ENCODE measurements at places on chromosomes 16 and 17.

DNA sequence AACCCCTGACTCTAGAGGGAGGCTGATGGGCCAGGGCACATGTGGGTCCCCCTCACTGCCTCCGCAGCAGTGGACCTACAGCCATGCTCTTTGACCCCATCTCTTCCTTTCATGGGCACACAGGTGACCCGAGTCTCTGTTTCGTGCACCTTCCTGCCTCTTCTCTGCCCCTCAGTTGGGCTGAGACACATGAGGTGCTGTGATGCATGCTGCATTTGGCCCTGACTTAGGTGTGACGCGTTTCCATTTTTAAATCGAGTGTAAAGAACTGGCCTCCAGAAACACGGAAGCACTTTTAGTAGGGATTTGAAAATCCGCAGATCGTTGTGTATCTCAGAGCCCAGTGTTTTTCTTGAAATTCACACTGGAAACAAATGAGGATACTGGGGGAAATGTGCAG lies 24.6 kb downstream of the C16orf90 start:
- DNase-seq, result no peak

- no peak for DNase-seq
These were observed 9.4 kb upstream of the MEOX1 start for GRCh38 chr17:43671031-43671692.

DNA sequence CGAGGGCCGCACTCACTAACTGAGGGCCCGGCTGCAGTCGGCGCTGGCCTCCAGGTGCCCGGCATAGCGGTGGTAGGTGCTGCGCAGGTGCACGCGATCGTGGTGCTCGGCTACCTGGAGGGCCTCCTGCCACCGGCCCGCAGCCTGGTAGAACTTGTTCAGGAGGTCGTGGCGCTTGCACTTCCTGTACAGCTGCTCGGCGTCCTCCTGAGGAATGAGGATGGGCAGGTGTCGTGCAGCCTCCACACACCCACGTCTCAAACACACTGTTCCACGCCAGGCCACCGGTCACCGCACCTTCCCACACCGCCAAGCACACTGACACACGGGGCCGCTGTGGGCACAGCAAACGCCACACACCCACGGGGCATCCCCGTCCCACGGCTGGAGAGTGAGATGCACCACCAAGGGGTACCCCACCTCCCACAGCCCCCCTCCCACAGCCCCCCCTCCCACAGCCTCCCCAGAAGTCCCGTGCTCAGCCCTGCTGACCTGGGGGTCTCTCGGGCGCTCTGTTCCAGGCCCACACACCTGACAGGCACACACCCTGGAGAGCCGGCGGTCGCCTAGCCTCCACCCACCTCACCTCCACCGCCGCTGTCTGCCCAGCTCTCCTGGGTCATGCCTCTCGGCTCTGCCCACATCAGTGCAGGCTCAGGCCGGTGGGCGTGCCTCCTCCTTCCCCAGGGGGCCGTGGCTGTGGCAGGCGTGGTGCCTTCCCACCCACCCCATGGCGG lies 7.4 kb upstream of the TMEM204 start:
- no peak for DNase-seq

- DNase-seq, result no peak
These were observed 22.8 kb downstream of the GRIN2C start for GRCh38 chr17:74836691-74837467.

DNA sequence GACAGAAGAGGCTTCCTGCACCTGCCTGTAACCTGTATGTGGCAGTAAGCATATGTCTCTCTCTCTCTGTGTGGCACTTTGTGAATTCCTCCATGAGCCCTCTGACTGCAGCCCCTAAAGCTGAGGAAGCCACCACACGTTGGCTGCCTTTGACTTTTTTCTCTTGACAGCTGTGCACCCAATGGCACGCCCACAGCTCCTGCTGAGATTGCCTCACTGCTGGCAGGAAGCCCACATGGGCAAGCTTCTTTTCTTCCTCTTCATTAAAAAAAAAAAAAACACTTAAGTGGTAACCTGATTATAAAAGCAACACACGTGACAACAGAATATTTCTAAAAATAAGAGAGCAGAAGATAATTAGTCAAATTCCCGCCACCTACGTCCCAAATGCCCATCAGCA lies 34.0 kb upstream of the PIRT start:
- DNase-seq, result no peak

DNA sequence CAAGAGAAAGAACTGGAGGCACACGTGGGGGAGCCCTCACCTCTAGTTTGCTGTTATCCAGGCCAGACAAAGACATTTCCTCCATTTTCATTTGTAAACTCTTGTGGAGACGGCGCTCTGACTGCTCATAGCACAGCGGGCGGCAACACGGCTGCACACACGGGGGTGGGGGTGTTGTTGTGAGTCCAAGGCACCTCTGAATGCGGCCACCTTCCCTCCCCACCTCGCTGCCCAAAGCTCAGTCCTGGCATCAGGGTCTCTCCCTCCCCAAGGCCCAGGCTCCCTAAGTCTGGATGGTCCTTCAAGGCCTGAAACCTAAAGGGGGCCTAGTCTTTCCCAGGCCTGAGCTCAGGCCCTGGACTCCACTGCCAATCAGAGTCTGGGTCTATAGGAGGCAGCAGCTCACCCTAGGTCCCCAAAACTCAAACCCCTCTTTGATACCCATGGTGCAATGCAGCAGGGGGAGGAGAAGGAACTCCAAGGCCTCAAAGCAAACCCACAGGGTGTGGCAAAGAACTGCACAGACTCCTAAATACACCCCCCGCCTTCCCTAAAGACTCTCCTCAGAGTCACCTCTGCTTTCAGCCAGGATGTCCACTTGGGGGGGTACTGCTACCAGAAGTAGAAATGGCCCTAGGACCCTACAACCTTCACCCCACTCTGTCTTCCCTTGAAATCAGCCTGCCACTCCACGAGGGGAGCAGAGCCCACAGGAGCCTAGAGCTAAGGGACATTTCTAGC lies 1.5 kb downstream of the ATXN7L3 start:
- DNase-seq, result no peak

DNA sequence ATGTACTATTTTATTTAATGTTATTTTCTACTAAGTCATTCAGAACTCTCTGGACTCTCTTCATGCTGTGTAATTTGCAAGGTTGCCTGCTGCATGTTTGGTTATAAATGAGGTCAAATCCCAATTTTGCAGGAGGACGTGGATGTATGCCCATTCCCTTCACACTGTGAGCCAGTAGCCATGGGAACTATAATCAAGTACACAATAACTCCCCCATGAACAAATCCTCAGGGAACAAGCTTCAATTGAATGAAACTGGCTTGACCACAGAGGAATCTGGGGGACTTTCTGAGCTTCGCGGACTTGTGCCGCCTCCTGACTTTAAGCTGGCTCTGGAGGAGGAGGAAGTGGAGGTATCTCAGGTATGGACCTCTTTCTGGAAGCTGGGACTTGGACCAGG lies 14.6 kb upstream of the KCTD13 start:
- no peak for DNase-seq

GRCh38 chr17:38761612-38762011 lies 9.1 kb downstream of the PSMB3 start:
- no peak for DNase-seq

- no peak for DNase-seq
These were observed 113.7 kb upstream of the DHX40 start for GRCh38 chr17:59451706-59452105.

- DNase-seq, result peak; percentile 34
These were observed at the start of gene CHRNB1 for GRCh38 chr17:7444682-7445618. Gene CHRNB1 (plus strand): TSS chr17:7445061. CDS start chr17:7445128, 67 bp downstream.

DNA sequence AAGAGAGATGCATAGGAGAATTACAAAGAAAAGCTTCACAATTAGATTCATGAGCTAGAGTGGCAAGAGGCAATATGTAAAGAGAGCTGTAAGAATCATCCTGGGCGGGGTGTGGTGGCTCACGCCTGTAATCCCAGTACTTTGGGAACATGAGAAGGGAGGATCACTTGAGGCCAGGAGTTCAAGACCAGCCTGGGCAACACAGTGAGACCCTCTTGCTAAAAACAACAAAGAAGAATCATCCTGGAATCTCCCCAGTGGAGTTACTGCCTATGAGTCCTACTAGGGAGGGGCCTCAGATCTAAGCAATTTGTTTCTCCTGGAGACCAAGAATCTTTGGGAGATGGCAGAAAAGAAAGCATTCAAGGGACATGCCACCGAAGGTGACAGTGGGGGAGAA lies 119.1 kb downstream of the HIC1 start:
- no peak for DNase-seq

GRCh38 chr17:9576521-9577372 lies at the start of gene CFAP52:
Gene CFAP52 (plus strand): TSS chr17:9576642. CDS start chr17:9576696, 54 bp downstream.
- DNase-seq, result peak; percentile 64

GRCh38 chr17:72890711-72891110 lies 201.8 kb downstream of the SLC39A11 start:
- no peak for DNase-seq

DNA sequence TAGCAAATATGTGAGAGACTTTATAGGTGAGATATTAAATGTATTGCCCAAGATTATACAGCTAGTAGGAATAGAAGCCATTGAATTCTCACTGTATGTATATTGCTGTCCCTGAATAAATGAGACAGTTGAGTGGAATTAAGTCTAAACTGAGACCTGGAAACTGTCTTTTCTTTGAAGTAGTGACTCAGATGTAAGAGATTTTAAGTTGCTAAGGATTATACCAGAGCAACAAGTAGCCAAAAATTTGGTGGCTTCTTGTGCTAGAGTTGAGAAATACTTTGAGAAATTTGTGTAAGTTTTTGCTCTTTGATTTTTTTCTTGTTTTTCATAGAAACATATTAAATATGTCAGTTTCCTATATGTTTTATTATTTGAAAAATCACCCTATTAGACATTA lies 58.7 kb downstream of the TANC2 start:
- no peak for DNase-seq

GRCh38 chr17:16398270-16399267 lies 16.8 kb upstream of the TRPV2 start:
- DNase-seq, result peak; percentile 89

- no peak for DNase-seq
These were observed 20.2 kb upstream of the MAPT start for GRCh38 chr17:45874151-45874550.

DNA sequence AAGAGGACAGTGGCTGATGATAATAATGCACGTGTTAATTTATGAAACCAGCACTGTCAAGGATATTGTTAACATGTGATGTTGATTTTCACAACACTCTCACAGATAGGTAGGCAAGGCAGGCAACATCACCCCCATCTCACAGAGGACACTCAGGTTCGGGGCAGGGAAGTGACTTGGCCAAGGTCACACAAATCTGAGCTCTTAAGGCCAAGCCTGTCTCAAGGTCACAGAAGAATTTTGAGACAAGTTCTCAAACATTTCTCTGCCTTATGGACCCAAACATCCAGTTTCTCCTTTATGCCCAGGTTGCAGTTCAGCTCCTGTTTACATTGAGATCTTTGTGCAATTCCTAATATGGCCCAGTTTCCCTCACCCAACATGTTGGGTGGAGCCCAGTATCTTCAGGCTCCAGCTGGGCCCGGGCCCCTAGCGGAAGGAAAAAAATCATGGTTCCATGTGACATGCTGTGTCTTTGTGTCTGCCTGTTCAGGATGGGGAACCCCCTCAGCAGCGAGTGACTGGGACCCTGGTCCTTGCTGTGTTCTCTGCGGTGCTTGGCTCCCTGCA lies 1.3 kb downstream of the SLC2A4 start:
- DNase-seq, result no peak

DNA sequence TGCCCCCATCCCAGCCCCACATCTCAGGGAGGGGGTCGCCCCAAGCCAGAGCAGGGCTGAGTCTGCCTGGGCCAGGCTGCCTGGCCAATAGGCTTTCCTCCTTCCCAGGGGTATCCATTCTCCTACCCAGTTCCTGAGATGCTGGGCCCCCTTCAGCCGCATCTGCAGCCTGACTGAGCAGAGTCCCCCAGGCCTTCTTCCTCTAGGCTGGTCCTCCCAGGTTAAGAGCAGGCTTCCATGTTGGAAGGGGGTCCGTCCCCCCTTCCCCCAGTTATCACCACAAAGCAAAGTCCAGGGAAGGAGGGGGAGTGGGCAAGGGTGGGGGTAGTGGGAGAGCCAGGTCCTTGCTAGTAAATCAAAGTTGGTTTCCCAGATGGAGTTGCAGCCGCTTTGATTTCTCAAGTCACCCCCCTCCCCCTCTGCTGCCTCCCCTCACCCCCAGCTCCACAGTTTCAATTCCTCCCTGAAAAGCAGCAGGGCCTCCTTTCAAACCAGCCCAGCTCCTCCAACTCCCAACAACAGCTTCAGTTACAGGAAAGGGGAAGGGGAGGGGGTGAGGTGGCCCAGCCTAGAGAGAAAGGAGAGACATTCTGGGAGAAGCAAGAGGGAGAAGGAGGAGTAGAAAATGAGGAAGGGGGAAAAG lies 9.5 kb upstream of the FZD2 start:
- DNase-seq, result no peak

DNA sequence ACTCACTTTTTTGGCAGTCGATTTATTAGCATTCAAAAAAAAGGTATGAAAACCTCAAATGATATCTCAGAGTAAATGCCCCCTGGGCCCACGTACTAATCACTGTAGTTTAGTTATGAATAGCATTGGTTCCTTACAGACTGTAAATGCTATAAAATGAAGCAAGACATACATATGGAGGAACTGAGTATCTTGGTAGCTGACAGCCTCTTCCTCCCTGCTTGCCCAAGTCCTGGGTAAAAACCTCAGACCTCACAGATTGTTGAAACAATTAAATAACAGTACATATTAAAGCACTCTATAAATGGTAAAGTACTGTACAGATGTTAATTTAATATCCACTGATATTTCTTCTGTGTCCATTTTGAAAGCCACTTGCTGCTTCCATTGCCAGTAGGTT lies 33.2 kb upstream of the ABCC11 start:
- no peak for DNase-seq

- no peak for DNase-seq
These were observed 74.0 kb upstream of the SIAH1 start for GRCh38 chr16:48459167-48459566.

DNA sequence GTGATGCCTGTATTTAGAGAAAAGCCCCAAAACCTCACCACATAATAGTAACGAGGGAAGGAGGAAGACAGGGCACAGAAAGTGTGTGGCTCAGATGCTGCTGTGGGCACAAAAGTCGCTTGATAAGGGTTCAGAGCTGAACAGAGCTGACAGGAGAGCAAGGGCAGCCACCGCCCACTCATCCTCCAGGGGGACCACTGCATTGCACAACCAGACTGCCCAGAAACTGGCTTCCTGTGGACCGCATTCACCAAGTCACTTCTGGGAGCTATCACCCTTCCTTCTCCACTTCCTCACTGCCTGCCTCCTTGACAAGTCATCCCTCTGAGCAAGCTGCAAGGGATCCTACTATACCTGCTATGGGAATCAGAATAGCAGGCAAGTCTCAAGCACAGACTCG lies 512.4 kb upstream of the CDH11 start:
- DNase-seq, result no peak

DNA sequence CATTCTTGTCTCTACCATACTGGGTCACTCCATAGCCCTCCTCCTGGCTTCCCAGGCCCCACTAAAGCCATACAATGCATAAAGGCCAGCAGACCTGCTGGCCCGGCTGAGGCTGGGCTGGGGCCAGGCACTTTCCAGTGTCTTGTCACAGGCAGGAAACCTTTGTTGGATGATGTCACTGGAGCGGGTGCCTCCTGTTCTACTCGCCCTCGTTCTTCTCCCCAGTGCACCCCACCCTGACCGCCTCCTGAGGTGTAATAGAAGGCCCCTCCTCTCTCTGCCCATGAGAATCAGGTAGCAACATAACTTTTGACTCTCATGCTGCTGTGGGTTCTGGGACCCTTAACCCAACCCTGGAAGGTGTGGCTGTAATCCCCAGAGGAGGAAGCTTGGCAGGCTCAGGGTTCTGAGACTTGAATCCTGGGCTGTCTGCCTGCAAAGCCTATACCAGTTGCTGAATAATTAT lies 54.2 kb upstream of the IL34 start:
- DNase-seq, result no peak

GRCh38 chr16:20931066-20931600 lies 30.6 kb downstream of the LYRM1 start:
- DNase-seq, result no peak

GRCh38 chr17:50263331-50264262 lies 10.7 kb upstream of the TMEM92 start:
- no peak for DNase-seq
